ENCODE measurements at places on chromosomes 7 and 10.

- no peak for DNase-seq
Observed at GRCh38 chr7:29156907-29157452, 10.6 kb upstream of the CPVL start.

DNA sequence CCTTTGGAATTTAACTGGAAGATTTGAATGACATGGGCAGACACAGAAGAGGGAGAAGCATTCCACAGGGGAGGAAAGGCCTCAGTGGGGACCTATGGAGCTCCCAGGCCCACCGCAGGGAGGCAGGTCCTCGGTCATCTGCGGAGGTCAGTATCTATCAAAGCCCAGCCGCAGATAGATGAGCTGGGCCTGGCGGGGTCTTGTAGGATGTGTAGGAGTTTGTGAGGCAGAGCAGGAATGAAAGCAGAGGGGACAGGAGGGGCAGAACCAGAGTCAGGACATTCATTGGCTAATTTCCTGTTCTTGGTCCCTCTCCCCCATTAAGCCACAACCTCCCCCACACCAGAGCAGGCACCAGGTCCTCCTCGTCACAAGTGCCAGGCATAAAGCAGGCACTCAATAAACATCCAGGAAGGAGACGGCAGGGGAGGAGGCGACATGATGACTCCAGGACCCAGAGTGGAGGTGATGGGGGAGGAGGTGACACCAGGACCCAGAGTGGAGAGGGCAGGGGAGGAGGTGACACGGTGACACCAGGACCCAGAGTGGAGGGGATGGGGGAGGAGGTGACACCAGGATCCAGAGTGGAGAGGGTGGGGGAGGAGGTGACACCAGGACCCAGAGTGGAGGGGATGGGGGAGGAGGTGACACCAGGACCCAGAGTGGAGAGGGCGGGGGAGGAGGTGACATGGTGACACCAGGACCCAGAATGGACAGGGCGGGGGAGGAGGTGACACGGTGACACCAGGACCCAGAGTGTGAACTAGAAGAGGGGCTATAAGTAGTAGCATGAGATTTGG lies 83.7 kb upstream of the PDGFA start:
- no peak for DNase-seq

- no peak for DNase-seq
Observed at GRCh38 chr10:816958-817357, 114.5 kb downstream of the LARP4B start.

DNA sequence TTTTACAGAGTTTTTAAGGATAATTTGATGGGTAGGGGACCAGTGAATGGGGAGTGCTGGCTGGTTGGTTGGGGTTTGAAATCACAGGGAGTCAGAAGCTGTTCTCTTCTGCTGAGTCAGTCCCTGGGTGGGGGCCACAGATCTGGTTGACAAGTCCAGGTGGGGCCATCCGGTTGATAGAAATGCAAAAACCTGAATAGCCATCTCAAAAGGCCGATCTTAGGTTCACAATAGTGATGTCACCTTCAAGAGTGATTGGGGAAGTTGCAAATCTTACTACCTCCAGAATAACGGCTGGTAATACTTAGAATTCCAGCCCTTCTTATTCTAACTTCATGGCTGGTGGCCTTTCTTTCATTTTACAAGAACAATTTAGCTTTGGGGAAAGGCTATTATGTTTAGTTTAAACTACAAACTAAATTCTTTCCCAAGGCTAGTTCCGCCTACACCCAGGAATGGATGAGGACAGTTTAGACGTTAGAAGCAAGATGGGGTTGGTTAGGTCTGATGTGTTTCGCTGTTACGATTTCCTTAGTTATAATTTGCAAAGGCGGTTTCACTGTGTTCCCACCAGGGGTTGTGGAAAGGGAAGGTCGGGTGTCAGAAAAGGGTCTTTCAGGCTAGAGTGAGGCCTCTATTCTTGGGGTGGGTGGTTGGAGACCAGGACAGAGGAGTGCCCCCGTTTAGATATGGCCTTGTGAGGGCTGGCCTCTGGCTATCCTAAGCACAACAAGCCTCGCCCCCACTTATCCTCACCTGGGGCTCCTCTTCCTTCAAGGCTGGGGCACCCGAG lies 27.4 kb downstream of the IFT22 start:
- DNase-seq, result no peak

All from neural crest cell (in vitro differentiated cells).